ENCODE measurements at places on chromosomes 7 and 10.
A peak's percentile ranks its signal among the peaks of the same experiment; 100 is the strongest.

- DNase-seq, result no peak
Observed at GRCh38 chr7:156608173-156608478, 32.4 kb upstream of the RNF32 start.

DNA sequence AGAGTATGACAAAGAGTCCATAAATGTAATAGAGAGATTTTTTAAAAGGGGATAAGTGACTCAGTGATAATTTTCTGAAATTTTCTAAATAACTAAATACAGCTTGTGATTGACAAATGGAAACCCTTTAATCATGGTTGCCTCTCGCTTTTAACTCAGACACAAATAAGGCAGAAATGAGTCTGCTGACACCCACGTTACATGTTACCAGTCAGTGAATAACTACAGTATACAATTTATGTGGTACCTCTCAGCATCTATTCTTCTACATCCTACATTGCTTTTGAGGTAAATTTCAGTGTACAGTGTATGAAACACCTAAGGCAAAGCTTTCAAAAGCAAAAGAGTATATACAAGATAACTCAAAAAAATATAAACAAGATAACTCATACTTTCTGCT lies 4.2 kb downstream of the NSUN6 start:
- DNase-seq, result no peak

DNA sequence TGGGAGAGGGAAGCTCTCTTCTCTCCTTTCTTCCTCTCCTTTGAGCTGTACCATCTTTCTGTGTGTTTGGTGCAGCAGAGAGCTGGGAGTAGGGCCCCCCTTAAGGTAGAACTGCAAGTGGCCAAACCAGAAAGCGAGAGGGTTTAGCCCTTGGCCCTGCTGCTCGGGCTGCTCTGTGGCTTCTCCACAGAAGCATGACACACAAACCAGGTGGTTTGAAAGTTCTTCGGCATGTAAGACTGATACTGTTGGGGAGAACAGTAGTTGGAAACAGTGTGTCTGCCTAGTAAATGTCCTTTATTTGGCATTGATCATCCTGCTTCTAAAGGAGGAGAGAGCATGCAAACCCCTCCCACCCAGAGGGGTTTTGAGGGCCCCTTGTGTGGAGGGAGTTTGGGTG lies 277.8 kb downstream of the CELF2 start:
- no peak for DNase-seq

DNA sequence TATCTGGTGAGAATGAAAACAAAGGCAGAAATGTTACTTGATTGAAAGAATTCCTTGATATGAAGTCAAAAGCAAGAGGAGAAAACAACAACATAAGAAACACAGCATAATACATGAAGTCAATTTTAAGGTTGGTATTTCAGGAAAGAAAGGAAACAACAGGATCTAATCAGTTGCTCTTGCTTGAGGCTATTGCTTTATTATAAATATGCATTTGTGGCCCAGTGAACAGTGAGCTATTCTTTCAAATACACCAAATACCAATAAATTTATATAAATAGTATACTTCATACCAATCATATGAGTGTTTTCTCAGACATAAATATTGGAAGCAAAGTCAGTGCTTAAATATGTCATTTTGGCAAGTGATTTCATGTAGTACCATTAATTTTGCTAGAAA lies 806.6 kb downstream of the NXPH1 start:
- no peak for DNase-seq

DNA sequence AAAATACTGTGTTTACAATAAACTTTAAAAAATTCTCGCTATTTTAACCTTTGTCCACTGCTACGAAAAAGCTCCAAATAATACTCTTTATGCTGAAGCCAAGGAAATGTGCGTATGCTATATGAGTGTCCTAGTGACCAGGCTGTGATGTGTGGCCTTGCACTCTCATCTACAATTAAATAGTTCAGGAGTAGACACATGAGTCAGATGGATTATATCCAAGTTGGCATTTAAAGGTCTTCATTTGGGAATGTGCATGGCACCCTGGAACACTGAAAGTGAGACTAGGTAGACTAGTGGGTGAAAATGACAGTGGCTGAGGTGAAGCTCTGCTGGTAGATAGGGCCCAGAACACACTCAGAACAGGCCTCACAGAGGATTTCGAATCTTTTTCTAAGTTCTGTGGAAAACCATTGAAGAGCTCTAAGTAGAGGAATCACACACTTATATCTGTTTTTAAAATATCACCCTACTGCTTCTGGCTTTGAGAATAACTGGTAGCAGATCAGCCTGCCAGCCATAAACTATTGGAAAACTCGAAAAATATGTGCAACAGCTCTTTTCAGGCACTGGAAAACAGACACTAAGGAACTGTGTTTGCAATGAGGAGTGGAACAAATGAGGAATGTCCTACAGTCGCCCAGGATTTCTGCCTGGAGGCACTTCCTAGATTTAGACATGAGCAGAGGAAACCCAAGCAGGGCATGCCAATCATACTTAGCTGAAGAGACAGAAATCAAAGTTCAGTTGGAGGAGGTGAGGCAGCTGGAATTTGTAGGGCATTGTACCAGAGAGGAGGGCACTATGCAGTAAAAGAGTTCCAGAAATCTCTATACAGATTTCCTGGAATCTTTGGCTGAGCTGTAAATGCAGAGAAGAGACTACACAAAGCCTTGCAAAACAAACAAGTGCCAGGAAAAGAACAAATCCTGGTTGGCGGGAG lies 603.8 kb upstream of the LRRTM3 start:
- no peak for DNase-seq

DNA sequence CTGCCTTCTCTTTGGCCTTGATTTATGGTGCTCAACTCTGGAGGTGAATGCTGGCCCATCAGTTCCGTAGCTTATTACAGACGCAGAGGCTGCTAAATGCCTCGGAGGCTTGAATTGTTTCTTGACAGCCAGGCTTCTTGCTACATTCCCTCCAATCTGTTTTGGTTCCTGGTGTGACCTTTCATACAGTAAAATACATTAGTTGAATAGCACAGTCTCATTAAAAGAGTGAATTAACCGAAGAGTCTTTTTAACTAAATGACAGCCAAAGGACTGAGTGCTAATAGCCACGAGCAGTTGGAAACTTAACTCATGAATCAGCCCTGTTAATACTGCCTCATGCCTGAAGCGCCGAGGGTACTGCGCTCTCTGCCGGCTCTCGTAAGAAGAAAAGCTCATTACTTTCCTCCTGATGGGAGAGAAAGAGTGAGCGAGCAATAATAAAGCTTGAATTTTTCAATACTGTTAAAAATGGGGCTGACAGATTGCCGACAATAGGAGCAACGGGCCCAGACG lies 236.4 kb upstream of the GPR26 start:
- DNase-seq, result no peak

DNA sequence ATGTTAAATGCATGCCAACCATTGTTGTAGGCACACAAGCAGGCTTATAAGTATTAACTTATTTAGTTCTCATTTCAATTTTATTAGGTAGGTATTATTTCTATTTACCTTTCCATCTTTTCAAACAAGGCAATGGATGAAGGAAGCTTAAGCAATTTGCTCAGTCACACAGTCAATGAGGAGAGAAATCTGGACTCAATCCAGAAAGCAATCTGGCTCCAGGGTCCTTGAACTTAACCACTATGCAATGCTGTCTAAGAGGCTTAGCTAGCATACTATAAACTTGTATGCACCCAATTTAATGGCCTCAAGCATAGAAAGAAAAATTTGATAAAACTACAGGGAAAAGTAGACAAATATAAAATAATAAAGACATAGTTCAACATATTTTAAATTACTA lies 88.6 kb downstream of the VWDE start:
- no peak for DNase-seq

DNA sequence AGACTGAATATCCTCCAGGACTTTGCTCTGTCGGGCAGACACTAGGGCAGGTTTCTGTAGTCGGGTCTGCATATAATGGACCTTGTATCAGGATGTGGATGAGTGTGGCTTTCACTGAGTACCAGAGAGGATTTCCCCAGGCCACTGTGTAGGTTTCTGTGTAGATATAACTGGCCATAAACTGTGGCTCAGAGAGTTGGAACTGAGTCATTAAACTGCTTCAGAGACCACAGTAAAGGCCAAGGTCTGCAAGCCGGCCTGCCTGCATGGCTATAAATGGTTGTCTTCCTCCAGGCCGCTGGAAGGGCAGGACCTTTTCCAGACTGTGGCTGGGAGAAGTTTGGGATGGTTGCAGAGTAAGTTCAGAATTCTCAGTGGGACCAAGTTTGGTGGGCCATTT lies 16.9 kb downstream of the ZNF92 start:
- DNase-seq, result no peak

GRCh38 chr10:97573672-97574071 lies 1.1 kb downstream of the ANKRD2 start:
- DNase-seq, result no peak

DNA sequence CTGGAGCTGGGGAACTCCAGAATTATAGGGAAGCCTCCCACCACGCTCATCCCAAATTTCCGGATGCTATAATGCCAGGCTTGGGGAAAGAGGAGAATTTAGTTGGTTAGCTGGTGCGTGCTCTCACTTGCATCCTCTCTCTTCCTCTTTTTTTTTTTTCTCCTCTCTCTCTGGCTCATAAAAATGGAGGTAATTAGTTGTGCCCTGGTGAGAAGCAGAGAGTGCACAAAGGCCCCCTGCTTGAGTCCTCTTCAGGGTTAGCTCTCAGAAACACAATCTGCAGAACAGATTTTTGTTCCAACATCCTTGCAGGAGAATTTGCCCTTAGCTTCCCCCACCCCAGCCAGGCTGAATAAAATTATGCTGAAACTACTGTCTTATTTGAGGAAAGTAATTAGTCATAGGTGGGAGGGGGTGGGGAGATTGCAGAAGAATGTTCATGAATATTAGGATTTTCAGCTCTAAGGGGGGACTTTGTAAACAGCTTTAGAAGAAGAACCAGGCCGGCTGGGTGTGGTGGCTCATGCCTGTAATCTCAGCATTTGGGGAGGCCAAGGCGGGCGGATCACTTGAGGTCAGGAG lies 7.6 kb downstream of the SERPINE1 start:
- no peak for DNase-seq

- DNase-seq, result no peak
Observed at GRCh38 chr10:103396789-103397087, 312 bp downstream of the PDCD11 start.

DNA sequence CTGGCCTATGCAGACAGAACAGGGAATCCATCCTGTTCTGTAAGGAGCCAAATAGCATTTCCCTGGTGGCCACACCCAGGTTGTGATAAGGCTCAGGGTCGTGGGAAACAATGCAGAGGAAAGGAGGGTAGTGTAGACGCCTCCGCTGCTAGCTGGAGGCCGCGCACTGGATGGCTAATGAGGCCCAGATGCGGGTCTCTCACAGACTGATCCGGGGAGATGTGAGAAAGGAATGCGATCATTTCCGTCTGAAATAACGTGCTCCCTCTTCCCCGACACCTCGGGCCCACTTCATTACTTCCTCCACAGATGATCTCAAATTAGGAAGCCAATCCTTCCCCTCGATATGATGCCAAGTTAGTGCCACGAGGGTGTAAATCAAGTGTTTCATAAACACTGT lies 203.3 kb downstream of the TAX1BP1 start:
- DNase-seq, result no peak

DNA sequence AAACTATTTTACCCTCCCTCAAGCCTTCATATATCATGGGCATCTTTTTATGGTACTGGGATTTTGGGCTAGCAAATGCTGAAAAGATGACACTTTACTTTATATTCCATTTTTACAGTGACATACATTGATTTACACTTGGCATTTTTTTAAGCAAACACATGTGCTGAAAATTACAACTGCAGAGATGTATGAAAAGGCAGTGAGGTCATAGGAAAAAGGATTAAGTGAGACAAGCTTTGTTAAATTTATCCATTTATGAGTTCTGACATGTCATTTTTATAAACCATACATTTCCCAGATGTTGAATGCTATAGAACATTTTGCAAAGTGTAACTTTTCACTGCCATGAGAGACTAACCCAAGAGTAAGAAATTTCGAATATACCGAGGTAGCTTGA lies 68.8 kb upstream of the RSU1 start:
- no peak for DNase-seq

- no peak for DNase-seq
Observed at GRCh38 chr10:45452268-45452667, 78.3 kb downstream of the ALOX5 start.

- no peak for DNase-seq
Observed at GRCh38 chr10:71434760-71435394, 38.2 kb downstream of the CDH23 start.

- no peak for DNase-seq
Observed at GRCh38 chr10:23055424-23056185, 39.8 kb upstream of the MSRB2 start.

GRCh38 chr10:1009071-1009494 lies 16.6 kb downstream of the IDI2 start:
- DNase-seq, result no peak

GRCh38 chr7:140230861-140231770 lies 54.3 kb upstream of the KDM7A start:
- peak; percentile 64 for DNase-seq

- no peak for DNase-seq
Observed at GRCh38 chr7:100348805-100349204, 9.1 kb upstream of the PILRB start.

GRCh38 chr7:114645451-114645850 lies 230.8 kb downstream of the FOXP2 start:
- DNase-seq, result no peak

- no peak for DNase-seq
Observed at GRCh38 chr7:29563590-29564495, at the start of gene PRR15. TSS of gene PRR15 (plus strand) at chr7:29563835. CDS start at chr7:29566330, 2,495 bp downstream.

DNA sequence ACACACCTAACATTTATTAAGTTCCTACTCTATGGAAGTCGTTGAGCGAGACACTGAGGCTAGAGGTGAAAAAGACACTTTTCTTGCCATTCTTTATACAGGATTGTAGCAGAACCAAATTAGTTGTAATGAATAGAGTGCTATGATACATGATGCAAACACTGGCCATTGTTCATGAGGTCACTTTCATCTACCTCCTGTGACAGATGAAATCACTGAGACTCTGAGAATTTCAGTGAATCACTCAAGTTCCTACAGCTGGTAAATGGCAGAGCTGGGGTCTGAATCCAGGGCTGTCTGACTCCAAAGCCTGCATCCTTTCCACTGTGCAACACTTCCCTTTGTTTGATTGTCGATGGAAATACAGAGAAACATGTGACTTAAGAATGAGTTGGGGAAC lies 657.6 kb downstream of the LRMDA start:
- DNase-seq, result no peak

DNA sequence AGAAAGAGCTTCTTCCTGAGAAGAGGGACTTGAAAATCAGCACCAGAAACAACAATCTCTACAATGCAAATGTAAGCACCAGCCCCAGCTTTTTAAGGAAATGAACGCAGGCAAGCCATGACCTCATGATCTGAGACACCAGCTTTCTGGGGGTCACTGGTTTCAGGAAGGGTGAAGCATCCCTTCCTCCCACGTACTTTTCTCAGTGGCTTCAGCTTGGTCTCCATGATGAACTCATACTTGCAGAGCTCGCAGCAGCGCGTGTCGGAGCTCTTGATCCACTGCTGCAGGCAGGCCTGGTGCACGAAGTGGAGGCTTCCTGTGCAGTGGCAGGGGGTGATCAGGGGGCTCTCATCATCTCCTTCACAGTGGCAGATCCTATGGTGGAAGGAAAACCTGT lies 87.0 kb downstream of the ALOX5 start:
- no peak for DNase-seq

Measured in stimulated activated CD4-positive, alpha-beta T cell treated with anti-CD3 and anti-CD28 coated beads, TNF-alpha, amount 100 ng/mL, for 4 hours (primary cell).